ENCODE measurements at places on chromosomes 16 and 17. TPM values are rescaled to one million over a fixed set of nuclear protein-coding genes. Genes with fewer than 3 reads are reported as not detected.

DNA sequence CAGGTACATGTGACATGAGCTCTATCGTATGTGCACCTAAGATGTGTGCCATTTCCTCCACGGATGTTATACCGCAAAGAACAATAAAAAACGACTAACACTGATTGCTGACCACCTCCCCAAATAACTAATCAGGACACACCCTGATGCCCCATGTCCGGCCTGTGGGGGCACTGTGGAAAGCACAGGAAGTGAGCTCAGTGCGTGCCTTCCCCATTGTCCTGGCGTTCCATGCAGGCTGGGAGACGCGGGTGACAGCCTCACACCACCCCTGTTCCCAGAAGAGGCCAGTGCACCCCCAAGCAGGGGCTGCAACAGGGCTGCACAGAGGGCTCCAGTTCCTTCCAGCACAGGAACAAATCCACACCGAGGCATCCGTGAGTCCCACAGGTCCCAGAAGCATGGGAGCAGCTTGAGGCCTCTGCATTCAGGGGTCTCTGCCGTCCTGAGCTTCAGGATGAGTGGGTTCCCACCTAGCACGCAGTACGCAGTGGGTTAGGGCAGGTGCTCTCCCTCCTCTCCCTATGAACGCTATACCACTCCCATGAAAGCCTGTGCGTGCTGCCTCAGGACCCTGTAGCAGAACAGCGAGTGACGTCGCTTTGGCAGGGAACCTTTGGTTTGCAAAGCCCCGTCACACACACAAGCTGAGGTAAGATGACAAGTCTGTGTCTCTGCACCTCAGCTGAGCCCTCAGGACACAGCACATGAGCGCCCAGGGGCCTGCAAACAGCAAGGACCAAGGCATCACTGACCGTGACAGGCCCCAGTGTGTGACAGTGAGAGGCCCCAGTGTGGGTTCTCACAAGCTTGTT lies 117.7 kb downstream of the ZNF778 start:
- DNase-seq, result no peak

- peak; percentile 68 for DNase-seq
These were observed 504 bp downstream of the FOXC2 start for GRCh38 chr16:86566966-86567700.

- DNase-seq, result no peak
These were observed 48.5 kb downstream of the RAI1 start for GRCh38 chr17:17729620-17730249.

GRCh38 chr17:59761385-59762048 lies 54.1 kb downstream of the VMP1 start:
- DNase-seq, result peak; percentile 48

- no peak for DNase-seq
These were observed 824 bp downstream of the SOX8 start for GRCh38 chr16:982145-983043.

Gene DLX3
- not detected for total RNA-seq

Gene ATPAF2
- total RNA-seq, result 32.1 TPM

Gene PLLP
- total RNA-seq, result 3.1 TPM

Gene MT1A
- total RNA-seq, result 8.4 TPM

Gene SEPTIN12
- total RNA-seq, result not detected

Gene FBXW10
- not detected for total RNA-seq

- DNase-seq, result no peak
These were observed 36.9 kb downstream of the SNTB2 start for GRCh38 chr16:69223882-69224281.

Gene ETV4
- 32.2 TPM for total RNA-seq

Gene CCDC182
- total RNA-seq, result not detected

DNA sequence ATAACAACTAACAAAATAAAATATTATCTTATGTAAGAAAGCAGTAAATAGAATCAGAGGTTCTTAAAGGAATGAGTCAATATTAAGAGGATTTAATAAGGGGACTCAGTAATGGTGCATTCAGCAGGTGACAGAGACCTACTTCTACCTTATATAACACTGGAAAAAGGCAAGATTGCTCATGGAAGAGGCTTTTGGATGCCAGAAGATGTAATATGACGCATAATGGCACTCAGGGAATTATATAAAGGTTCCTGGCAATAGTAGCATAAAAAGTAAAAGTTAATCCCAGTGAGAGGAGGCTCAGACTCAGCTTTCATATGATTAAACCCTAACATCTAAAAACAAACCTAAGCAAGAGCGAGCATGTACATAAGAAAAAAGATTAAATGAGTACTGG lies 136.0 kb upstream of the NACA2 start:
- DNase-seq, result no peak

- DNase-seq, result no peak
These were observed 36.7 kb downstream of the CMIP start for GRCh38 chr16:81481207-81481821.

DNA sequence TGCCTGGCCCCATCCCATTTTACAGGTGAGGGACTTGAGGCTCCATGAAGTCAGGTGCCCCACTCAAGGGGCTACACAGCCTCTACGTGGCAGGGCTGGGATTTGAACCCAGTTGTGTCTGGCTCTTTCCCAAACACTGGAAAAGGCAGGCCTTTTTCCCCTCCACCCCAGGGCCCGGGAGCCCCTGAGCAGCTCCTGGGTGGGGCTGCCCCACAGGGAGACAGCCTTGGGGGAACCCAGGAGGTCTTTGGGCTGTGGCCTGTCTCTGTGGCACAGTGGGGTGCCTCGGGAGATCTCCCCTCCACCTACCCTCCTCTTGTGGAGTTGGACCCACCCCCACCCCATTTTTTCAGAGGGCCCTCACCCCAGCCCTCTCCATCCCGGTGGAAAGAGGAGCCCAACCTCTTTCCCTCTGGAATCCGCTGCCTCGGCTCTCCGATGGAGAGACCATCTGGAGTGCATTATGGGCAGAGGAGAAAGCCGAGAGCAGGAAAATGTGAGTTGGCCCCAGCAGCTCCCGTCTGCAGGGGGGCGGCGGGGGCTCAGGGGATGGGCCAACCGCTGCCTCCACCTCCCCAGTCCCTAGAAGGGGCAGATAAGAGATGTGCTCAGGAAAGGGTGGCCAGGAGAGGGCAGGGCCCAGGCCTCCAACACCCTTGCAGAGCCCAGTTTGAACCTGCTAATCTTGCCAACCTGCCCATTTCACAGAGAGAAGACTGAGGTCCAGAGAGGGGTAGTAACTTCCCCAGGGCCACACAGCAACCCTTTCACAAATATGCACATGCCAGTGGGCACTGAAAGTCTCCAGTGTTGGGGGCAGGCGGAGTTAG lies 15.4 kb upstream of the TMEM92 start:
- no peak for DNase-seq

DNA sequence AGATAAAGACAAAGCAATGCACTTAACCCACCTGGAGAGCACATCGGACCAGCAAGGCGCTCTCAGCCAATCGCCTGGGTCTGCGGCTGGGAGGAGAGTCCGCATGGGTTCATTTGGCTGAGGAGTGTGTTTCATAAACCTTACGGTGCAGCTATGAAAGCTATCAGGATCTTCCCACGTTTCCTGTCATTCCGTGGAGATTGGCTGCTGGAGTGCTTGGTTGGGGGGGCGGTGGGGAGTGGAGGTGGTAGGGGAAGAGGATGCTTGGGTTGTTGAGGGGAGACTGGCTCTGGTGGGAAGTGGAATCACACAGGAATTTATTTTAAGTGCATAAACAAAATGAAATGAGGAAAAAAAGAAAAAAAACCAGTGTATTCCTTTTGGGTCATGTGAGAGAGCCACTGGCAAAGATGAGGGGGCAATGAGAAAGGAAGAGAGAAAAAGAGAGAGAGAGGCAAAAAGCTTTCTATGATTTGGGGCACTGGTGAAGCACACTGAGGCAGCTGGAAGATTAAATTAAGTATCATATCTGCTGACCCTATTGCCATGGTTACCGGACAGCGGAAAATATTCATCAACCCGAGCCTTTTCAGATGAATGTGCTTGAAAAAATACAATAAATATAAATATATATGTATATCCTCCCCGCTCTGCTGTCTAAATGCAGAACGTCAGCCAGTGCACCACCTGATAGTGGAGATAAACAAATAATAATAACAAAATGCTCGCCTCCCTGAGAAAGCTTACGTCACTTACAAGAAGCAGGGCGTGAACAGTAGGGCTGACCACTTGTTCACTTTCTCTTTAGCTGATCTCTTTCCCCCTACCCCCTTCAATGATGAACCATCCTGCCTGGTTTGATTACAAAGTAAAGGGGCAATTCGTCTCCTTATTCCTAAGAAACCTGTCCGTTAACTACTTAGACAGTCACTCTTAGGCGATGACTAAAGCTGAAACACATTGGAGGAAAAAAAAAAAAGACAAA lies 457.0 kb upstream of the ZFHX3 start:
- no peak for DNase-seq

- DNase-seq, result no peak
These were observed 47.6 kb downstream of the GOSR1 start for GRCh38 chr17:30524847-30525246.

Gene CLDN9
- not detected for total RNA-seq

GRCh38 chr17:59387351-59388068 lies 56.1 kb downstream of the YPEL2 start:
- DNase-seq, result no peak

Gene CDRT15
- total RNA-seq, result not detected

DNA sequence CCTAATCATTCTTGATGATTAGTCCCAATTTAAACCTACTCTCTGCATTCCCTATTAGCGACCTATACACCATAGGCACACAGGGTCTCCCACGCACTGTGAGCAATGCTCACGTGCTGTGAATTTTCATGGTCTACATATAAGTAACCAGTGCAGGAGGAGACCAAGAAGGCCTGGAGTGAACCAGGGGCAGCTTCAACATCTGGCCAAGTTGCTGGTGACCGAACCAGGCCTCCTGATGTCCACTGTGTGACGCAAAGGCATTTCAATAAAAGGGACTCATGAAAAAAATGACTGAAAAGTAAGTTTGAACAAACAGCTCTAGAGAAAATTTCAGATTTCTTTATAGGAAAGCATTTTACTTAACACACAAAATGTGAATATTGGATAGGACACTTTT lies 107.0 kb downstream of the ZFHX3 start:
- DNase-seq, result no peak

GRCh38 chr16:66003201-66003600 lies 363.3 kb upstream of the CDH5 start:
- no peak for DNase-seq

DNA sequence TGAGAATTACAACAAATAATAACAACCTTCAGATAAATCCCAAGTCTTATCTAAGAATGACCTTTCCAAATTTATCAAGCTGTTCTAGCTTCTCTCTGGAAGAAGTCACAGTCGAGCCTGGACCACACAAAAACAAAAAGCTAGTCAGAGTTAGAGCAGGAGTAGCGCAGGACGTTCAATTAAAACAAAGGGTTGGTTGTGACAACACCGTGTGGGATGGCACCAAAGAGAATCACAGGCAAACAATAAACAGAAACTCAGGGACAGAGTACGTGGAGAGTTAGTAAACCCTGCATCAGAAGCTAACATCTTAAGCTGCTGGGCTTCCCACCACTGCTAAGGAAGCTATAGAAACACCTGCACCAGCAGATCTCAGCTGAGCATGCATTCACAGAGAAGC lies 23.8 kb downstream of the ARHGAP17 start:
- DNase-seq, result peak; percentile 13

Gene QPRT
- total RNA-seq, result 0.44 TPM

- DNase-seq, result peak; percentile 3
These were observed 1.0 kb downstream of the DCTN5 start for GRCh38 chr16:23642246-23642774.

GRCh38 chr16:4306470-4307214 lies 9.2 kb upstream of the GLIS2 start:
- no peak for DNase-seq

Gene NLE1
- 22.8 TPM for total RNA-seq

DNA sequence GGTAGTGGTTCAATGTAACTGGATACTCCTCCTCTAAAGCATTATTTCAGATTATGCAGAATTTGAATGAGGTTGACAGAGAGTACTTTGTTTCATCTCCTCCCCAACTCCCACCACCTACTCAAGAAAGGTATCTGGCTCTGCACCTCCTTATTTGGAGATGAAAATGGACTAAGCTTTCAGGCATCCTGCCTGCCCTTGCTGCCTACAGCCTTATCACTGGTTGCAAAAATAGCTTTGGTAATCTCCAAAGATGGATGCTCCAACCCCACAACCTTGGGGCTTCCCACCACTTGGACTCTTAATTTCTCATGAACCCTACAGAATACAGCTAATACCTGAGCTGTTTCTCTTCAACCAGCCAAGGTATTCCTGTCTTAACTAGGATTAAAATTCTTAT lies 45.3 kb upstream of the CORO6 start:
- no peak for DNase-seq

DNA sequence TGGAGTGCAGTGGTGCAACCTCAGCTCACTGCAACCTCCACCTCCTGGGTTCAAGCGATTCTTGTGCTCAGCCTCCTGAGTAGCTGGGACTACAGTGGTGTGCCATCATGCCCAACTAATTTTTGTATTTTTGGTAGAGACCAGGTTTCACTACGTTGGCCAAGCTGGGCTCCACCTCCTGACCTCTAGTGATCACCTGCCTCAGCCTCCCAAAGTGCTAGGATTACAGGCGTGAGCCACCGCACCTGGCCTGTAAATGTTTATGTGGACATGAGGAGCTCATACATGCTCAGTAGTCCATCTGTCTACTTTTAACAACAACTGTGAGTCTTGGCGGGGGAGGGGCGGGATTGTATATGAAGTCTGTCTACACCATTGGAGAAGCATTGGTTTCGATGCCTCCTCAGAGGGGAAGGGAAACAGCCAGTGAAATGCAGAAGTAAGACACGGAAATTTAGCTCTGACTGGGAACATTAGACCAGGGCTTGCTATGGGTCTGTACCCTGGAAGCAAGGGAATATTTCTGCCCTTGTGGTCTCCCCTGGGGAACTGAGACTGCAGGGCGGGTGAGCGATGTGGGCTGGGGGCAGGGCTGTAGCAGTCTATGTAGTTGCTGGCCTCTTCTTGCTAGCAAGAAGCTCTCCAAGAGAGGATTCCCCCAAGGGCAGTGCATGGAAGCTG lies 9.3 kb downstream of the NUBP1 start:
- DNase-seq, result no peak

GRCh38 chr16:57500578-57501111 lies 14.4 kb upstream of the DOK4 start:
- no peak for DNase-seq

Gene PYY
- total RNA-seq, result not detected

DNA sequence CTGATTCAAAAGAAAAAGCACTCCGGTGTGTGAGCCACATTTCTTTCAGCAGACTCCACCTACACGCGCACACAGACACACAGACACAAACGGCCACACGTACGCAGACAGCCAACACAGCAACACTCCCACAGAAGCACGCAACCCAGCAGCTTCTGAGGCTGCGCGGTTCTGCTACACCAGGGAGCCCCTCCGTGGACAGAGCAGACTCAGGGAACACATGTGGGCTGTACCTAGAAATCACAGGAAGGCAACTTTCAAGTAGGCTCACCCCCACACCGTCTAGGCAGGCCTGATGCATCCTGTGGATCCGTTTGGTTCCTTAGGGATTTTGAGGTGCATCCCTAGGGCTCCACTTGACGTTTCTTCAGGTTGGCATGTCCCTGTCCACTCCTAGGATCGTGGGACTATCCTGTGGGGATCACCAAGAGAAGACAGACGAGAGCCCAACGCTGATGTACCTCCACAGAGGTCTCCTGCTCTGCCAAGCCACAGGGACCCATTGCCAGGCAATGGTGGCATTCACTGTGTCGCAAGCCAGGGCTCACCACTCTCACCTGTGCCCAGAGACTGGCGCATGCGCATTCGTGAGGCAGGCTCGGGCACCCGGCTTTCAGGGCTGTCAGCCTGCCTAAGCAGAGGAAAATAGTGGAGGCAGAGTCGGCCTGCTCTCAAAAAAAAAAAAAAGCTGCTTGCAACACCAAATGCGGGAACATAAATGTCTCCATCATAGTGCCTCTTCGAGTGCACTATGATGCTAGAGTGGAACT lies 2333.3 kb downstream of the TP53TG3F start:
- DNase-seq, result no peak

Measured in endothelial cell of umbilical vein (primary cell).